WTC11 (cell line): ENCODE measurements at places on chromosomes 7 and 10. TPM values are rescaled to one million over a fixed set of nuclear protein-coding genes. Genes with fewer than 3 reads are reported as not detected.

Gene EZH2
- 28.5 to 35.4 TPM (median 28.6 TPM) in 3 replicates for total RNA-seq

DNA sequence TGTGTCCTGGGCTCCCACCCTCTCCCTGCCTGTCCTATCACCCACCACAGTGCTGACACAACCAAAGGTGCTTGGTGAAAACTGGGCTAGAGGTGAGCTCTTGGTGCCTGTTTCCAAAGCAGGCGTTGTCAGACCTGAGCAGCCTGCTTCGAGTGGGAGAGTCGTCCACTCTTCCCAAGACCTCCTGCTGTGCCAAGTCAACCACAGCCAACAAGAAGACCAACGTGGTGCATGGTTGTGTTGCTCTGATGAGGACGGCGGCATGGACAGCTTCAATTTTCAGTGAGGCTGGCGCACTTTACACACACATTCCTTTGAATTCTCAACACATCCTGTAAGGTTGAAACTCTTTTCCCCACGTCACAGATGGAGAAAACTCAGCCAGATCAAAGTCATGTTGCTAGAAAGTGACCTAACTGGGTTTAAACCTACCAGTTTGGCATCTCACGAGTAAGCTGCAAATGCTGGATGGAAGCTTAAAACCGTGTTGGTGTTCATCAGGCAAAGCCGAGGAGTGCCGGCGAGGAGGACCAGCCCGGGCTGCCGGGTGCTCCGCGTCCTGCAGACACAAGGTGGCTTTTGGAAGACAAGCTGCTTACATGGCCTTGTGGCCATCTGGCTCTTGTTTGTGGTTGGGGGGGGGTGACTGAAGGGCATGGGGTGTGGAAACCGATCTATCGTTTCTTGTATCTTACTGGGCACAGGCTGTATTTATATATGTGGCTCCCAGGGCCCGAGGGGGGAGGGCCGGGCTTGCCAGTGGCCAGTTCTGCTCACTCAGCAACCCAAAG lies 39.3 kb downstream of the INSIG1 start:
- no peaks in the 10 kb centered on the region for H3K27me3 ChIP-seq
- no peak for DNase-seq
- H3K4me1 ChIP-seq = no peaks in the 10 kb centered on the region
- no peak overlapping the region for H3K27ac ChIP-seq

DNA sequence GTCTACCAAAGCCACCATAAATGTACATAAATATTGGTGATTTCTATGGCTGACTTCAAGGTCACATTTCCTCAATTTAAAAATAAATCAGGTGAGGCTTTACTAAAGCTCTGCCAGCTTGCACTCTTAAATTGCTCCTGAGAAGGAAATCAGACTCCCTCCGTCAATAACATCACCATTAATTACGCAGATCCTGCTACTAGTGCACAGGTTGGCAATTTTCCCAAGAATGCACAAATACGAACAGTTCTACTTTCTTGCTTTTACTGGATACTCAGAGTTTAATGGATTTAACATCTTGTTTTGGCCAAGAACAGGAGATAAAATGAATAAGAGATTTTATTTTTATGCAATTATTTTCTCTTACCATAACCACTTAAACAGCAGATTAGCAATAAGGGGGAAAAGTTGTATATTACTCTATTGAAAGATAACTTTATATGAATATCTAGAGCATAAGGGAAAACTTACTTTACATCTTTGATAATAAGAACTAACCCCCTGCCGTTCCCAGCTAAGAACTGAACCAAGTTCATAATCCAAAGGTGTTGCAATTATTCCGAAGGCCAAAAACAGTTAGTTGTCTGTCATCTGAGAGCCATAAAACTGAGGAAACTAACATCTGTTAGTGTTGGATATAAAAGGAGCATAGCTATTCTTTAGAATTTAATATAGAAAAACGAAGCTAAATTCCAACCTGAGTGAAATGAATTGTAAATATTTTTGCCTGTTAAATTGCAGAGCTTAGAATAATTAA lies 140.5 kb downstream of the TWIST1 start:
- no peaks in the 10 kb centered on the region for H3K4me1 ChIP-seq
- H3K27ac ChIP-seq = no peak overlapping the region
- DNase-seq = no peak
- H3K36me3 ChIP-seq = no peaks in the 10 kb centered on the region

DNA sequence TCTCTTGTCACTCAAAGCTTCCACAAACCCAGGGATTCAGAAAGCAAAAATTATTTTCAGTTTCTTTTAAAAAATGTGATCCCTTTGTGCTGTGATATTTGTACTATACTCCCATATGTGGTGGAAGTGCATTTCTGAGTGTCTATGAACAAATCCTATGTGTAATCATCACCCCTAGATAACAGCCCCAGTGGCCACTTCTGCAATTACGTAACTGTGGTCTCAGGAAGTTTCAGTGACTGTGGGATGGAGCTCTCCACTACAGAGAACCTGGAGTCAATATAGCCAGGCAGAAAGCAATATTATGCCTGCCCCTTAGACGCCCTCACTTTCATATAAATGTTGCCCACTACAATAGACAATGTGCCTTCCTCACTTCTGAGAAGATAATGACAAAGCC lies 1101.7 kb upstream of the GHITM start:
- no peaks in the 10 kb centered on the region for H3K4me1 ChIP-seq
- no peak overlapping the region for H3K27ac ChIP-seq
- H3K36me3 ChIP-seq = no peaks in the 10 kb centered on the region
- H3K4me3 ChIP-seq = no peak overlapping the region

DNA sequence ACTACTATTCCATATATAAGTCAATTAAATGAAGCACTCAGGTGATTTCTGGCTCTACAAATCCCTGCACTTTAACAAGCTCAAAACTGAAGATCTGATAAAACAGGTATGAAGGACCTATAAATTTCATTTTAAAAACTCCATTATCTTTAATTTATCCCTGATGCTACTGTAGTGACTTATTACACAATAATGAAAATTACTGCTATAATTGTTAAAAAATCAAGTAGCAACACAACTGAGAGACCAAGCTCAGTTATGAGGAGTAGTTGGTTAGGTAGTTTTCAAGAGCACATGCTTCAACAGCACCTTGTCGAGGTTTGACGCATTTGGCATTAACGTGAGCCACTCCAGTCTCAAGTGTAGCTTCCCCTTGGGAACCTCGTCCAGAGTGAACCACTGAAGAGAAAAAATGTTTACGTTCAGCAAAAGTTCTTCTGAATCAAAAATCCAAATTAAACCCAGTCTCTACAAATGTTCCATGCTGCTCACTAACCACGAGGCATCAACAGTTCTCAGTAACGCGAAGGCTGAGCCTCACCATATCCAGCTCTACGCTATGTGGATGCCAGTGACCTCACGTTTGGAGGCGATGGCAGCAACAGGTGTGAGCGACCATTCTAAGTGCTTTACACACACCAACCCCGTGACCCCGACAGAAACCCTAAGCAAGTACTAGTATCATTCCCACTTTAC lies 55.3 kb upstream of the NCAPG2 start:
- peaks cover 68% of the 10 kb centered on the region for H3K36me3 ChIP-seq
- H3K27ac ChIP-seq = no peak overlapping the region
- DNase-seq = no peak
- H3K27me3 ChIP-seq = no peaks in the 10 kb centered on the region

- H3K4me3 ChIP-seq = peak overlapping the region; percentile 76
- H3K27ac ChIP-seq = no peak overlapping the region
- peak; percentile 43 for DNase-seq
- no peaks in the 10 kb centered on the region for H3K36me3 ChIP-seq
Measured at GRCh38 chr10:117004227-117005025, 561 bp downstream of the SHTN1 start.

DNA sequence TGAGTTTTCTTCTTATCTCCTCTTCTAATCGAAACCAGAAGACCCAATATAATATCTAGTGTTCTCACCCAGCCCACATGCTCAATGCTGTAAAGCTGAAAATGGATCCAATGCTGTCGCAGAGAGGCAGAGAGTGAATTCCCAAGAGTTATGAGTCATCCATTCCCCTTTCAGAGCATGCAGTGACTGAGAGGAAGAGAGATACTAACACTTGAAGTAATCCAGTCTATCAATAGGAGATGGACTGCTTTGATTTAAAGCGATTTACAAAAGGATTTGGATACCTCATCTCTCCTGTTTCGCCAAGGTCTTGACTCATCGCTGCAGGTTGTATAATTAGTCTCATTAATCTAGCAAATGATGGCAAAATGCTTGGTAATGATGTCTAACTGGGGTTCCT lies 41.5 kb upstream of the PRKCQ start:
- H3K27ac ChIP-seq = no peak overlapping the region
- no peak for DNase-seq
- H3K36me3 ChIP-seq = no peaks in the 10 kb centered on the region
- H3K4me3 ChIP-seq = no peak overlapping the region

DNA sequence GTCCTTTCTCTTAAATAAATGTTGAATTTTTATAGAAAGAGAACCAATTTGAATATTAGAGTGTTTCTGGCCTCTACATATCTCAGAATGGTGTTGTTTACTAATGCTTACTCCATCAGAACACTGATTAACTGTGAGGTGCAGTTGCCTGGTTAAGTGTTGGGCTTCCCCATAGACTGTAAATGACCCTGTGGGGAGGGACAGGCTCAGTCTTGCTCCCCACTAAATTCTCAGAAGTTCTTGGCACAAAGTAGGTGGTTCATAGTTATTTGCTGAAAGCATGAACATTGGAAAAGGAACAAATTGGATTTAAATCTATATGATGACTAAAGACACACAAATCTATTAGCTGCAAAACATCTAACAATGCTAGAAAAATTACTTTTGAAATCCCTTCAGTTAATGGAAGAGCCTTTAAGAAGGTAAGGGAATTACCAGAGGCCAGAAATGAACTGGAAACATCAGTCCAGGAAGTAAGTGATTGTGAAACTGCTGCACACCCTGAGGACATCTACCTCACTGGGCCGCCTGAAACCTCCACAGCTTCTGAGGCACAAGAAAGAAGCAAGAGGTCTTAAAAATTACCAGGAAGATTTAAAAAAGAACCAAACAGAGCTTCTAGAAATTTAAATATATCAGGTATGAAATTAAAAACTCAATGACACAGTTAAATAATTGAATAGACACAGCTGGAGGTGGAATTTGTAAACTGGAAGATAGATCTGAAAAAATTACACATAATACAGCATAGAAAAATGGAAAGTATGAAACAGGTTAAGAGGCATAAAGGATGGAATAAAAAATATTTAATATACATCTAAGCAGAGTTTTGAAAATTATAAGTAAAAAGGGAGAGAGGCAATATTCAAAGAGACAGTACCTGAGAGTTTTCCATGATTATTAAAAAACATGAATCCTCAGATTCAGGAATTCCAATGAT lies 17.8 kb upstream of the COMTD1 start:
- peaks cover 20% of the 10 kb centered on the region for H3K36me3 ChIP-seq
- no peak overlapping the region for H3K27ac ChIP-seq
- no peaks in the 10 kb centered on the region for H3K27me3 ChIP-seq
- no peak overlapping the region for H3K4me3 ChIP-seq

Gene CNPY1
- total RNA-seq = 0.09 TPM in 2 of 3 replicates, not detected in the other

DNA sequence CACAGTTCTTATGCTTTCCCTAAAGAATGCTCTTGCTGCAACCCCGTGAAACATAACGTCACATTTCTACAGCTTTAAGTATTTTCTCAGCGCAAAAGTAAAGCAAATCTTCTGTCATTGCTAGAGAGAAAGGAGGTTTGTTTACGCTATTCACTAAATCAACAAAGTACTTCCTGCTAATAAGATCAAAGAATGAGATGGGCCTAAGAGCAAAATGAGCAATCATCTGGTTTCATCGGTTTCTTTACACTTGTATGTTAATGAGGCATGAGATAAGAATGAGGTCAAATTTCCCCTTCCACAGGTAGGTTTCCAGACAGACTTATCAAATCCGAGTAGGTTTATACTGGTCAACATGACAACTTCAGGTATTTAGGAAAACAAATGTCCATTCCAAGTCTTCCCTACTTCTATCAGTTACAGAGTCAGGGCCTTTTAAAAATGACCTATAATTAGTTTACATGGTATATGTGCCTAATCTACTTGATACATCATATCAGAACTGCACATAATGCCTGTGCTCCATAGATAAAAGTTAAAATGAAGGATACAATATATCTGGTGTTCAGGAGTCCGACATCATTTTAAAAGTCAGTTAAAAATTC lies 8.4 kb downstream of the USP6NL start:
- H3K27ac ChIP-seq = peak overlapping the region; percentile 58
- H3K4me3 ChIP-seq = peak overlapping the region; percentile 37

- H3K36me3 ChIP-seq = no peaks in the 10 kb centered on the region
- DNase-seq = no peak
- H3K27me3 ChIP-seq = peaks cover 4% of the 10 kb centered on the region
- no peaks in the 10 kb centered on the region for H3K4me1 ChIP-seq
- H3K4me3 ChIP-seq = no peak overlapping the region
Measured at GRCh38 chr10:43961523-43962345, 313.1 kb upstream of the ZNF32 start.

- H3K4me1 ChIP-seq = no peaks in the 10 kb centered on the region
- H3K4me3 ChIP-seq = no peak overlapping the region
- H3K27me3 ChIP-seq = no peaks in the 10 kb centered on the region
- H3K36me3 ChIP-seq = no peaks in the 10 kb centered on the region
- no peak overlapping the region for H3K27ac ChIP-seq
- no peak for DNase-seq
Measured at GRCh38 chr7:98488167-98488566, 87.3 kb upstream of the BAIAP2L1 start.

Gene OIT3
- total RNA-seq = not detected in 3 replicates
